BJ (cell line): ENCODE measurements at places on chromosomes 4 and X. TPM values are rescaled to one million over a fixed set of nuclear protein-coding genes. Genes with fewer than 3 reads are reported as not detected.

GRCh38 chr4:43223820-43224219, 331.3 kb downstream of the GRXCR1 start:
- DNase-seq: no peak

Gene VCX3A
- not detected in 2 replicates for polyA plus RNA-seq

- no peak for DNase-seq
Measured at GRCh38 chrX:39244147-39244546, 442.9 kb downstream of the MID1IP1 start.

Gene TREX2
- polyA plus RNA-seq: 0.49 and 1.1 TPM in 2 replicates
